ENCODE measurements at places on chromosomes 11 and 22. TPM values are rescaled to one million over a fixed set of nuclear protein-coding genes. Genes with fewer than 3 reads are reported as not detected.
A peak's percentile ranks its signal among the peaks of the same experiment; 100 is the strongest.

HPS4 gene
- total RNA-seq: 61.6 TPM

GRCh38 chr11:73465023-73465675 is 89.0 kb downstream of the RELT start:
- H3K27me3 ChIP-seq: no peaks in the 10 kb centered on the region
- no peaks in the 10 kb centered on the region for H3K4me1 ChIP-seq

DNA sequence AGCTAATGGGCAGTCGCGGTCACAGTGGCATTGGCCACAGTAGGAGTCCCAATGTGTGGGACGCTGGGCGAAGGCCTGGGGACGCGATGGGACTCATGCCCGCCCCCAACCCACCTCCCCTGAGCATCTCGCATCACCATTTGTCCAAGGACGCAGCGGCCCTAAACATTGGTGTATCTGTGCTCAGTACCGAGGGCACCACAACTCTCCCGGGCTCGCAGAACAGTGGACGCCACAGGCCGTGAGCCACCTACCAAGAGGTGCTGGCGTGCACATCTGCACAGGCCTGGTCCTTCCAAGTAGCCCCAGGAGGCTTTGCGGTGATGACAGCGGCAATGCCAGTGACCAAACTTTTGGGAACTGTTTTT is 27.3 kb downstream of the RRP7A start:
- H3K4me1 ChIP-seq: no peaks in the 10 kb centered on the region
- no peaks in the 10 kb centered on the region for H3K36me3 ChIP-seq
- no peak for DNase-seq
- no peaks in the 10 kb centered on the region for H3K27me3 ChIP-seq
- H3K4me3 ChIP-seq: no peak overlapping the region

DNA sequence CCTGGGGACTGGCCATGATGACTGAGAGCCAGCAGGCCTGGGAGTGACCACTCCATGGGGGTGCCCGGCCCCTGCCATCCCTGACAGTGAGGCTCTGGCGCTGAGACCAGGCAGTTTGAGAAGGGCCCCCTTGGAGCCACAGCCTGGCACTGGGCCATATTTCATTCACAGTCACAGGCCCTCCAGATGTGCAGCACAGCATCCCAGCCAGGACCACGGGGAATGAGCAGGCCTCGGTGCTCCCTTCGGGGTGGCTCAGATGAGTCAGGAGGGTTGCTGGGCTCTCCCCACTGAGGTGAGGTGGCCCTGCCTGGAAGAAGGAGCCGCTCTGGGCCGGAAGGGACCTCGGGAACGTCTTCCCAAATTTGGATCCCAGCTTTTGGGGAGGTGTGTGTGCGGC is 53.0 kb downstream of the GRAMD4 start:
- H3K27me3 ChIP-seq: no peaks in the 10 kb centered on the region
- no peak for DNase-seq
- H3K4me3 ChIP-seq: no peak overlapping the region
- peak overlapping the region; percentile 1 for H3K27ac ChIP-seq
- peaks cover 5% of the 10 kb centered on the region for H3K36me3 ChIP-seq

ACTN3 gene
- total RNA-seq: 0.22 TPM
